ENCODE measurements at places on chromosomes 13 and 19.

DNA sequence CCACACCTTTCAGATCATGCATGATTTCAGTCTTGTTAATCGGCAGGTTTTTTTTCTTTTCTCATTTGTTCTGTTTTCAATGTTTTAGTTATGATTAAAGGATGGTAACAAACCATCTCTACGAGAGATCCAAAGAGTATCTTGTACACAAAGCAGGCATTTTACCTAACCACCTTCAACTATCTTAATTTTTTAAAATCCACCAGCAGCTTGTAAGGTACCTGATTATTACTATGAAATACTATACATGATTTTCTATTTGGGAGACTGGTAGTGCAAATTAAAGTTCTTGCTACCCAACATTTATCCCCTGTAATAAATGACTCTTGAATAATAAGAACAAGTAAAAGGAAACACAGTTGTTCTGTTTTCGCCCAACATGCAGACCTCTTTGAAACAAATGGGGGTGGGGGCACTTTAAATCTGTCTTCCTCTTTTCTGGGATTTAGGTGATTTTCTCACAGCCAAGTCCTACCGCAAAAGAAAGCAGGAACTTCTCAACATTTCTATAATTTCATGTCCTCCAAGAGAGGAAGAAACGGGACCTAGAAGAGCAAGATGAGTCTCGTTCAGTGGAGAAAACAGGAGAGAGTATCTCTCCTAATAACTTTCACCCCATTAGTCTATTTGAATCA lies 3.6 kb downstream of the POU4F1 start:
- no peak for DNase-seq

GRCh38 chr13:46137627-46138317 lies 32.9 kb upstream of the CPB2 start:
- no peak for DNase-seq

DNA sequence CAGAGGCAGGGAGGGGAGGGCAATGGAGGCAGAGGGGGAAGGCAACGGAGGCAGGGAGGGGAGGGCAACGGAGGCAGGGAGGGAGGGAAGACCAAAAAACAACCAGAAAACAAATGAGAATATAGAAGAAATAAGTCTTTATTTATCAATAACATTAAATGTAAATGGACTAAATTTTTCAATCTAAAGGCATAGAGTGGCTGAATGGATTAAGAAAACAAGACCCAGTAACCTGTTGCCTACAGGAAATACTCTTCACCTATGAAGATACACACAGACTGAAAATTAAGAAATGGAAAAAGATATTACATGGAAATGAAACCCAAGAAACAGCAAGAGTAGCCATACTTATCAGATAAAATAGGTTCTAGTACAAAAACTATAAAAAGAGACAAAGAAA lies 536.3 kb downstream of the TBC1D4 start:
- DNase-seq, result no peak

DNA sequence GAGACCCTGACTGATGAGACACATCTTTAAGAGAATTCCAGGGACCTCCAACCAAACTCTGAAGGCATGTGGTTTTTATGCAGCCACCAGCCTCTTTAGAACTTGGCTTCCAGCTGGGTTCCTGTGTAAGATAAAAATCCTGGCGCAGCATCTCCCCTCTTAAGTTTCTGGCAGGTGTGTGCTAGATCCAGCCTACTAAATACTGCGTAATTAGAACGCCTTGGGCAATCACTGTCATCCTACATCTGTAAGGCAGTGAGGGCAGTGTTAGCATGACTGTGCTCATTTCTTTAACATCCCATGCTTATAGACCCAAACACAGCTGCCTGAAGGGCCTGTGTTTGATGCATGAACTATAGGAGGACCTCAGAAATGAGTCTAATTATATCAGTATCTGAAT lies 173.5 kb upstream of the OBI1 start:
- no peak for DNase-seq

DNA sequence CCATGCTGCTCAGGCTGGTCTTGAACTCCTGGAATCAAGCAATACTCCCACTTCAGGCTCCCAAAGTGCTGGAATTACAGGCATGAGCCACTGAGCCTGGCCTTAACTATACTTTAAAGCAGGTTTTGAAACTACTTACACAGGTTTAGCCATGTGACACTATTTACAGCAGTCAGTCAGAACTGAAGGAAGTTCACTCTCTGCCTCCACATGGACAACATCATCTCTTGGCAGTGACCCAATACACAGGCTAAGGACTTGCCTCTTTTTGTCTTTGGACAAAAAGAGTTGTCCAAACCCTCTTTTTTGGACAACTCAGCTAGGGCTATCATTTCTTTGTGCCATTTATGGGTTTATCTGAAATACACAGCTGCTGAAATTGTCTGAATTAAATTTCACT lies 89.0 kb upstream of the CLDN10 start:
- no peak for DNase-seq

- DNase-seq, result no peak
These were observed 16.3 kb downstream of the PPFIA3 start for GRCh38 chr19:49135686-49136085.

DNA sequence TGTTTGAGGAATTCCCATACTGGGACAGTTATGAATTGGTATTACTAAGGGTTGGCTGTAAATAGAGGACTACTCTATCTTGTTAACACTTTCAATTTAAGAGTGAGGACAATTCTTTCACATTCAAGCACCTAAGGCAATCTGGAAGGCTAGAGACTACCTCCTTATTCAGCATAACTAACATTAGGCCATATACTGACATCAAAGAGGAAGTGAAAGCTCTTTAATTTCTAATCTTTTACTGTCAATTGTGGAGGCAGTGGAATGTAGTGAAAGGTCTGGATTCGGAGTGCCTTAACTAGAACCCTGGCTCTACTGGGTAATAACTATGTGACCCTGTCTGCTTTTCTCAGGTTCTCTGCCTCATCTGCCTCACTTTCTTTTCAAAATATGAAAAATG lies 134.0 kb downstream of the UFM1 start:
- DNase-seq, result no peak

DNA sequence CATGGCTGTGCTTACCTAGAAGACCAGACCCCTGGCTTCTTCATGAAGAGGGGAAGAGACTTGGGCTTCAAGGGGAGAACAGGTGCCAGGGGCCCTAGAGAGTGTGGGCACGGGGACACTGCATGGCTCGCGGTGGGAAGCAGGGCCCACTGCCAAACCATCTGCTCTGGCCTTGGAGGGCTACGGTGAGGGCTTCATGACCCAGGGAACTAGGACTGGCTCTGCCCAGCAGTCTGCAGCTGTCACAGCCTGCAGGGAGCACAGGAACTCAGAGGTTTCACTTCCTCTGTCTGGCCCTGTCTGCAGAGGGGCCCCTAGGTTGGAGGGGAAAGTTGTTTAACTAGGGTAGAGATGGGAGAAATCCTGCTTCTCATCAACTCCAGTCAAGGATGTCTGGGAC lies 4.3 kb downstream of the ERCC1 start:
- DNase-seq, result no peak

DNA sequence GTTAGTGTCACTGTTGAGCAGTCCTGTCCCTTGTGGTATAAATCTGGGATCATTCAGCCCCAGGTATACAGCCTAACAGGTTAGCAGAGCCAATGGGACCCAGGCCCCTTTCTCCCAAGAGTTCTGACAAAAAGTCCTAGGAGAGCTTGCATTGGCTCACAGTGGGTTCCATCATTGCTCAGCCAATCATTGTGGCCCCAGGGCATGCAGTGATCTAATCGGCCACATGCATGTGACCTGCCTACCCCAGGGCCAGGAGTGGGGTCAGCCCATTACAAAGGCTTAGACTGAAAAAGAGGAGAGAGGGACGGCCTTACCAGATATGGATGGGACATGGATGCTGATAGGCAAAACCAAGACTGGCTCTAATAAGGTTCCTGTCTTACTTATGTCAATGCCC lies 41.1 kb downstream of the SPTBN4 start:
- no peak for DNase-seq

Data from HFFc6 (cell line).